Suprapubic skin (tissue), 4 donors: ENCODE measurements at places on chromosomes 4 and X. TPM values are rescaled to one million over a fixed set of nuclear protein-coding genes. Genes with fewer than 3 reads are reported as not detected.

DNA sequence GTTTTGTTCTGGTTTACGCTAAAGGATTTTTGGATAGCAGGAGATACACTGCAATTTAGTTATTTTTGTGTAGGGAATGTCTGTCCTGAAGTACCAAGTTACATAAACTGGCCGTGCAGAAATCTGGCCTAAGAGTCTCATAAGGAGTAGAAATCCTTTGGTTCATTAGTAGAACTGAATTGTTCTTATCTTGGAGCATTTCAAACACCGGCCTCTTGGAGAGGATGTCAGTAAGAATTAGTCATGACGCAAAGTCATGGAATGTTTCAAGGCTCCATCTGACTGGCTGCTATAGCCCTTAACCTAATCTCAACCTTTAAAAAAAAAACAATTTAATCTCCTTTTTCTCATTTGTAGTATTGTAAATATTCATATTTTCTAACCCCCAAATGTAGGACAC is 15.2 kb downstream of the PDLIM3 start:
- H3K27me3 ChIP-seq, result no peaks in the 10 kb centered on the region
- H3K4me1 ChIP-seq, result no peaks in the 10 kb centered on the region
- no peak overlapping the region for H3K4me3 ChIP-seq

DNA sequence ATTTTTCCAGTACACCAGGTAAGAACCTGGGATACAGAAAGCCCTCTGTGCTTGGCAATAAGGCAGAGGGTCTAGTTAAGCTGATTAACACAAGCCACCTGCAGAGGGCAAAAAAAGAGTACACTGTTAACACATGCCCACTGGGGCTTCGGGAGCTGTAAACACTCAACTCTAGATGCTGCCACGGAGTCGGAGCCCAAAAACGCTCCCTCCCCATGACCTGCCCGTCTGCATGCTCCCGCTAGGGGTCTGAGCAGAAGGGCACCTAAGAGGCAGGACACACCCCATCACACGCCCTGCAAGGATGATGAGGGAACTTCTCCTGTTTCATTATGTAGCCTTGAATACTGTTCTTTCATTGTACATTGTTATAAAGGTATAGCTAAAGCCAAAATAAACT is 715.6 kb upstream of the AADAT start:
- no peaks in the 10 kb centered on the region for H3K4me1 ChIP-seq
- no peak overlapping the region for H3K27ac ChIP-seq
- no peaks in the 10 kb centered on the region for H3K36me3 ChIP-seq
- no peaks in the 10 kb centered on the region for H3K27me3 ChIP-seq

MGARP gene
- not detected for total RNA-seq

NDST4 gene
- not detected for total RNA-seq

FAM47C gene
- not detected for total RNA-seq

HTR2C gene
- not detected for total RNA-seq

GRCh38 chrX:21725916-21726315 is 32.0 kb downstream of the SMPX start:
- H3K27ac ChIP-seq, result no peak overlapping the region
- no peaks in the 10 kb centered on the region for H3K4me1 ChIP-seq
- no peaks in the 10 kb centered on the region for H3K27me3 ChIP-seq
- H3K36me3 ChIP-seq, result no peaks in the 10 kb centered on the region
- no peak overlapping the region for H3K4me3 ChIP-seq

GRCh38 chr4:25146076-25146475 is 14.2 kb downstream of the SEPSECS start:
- no peaks in the 10 kb centered on the region for H3K4me1 ChIP-seq
- H3K27me3 ChIP-seq, result no peaks in the 10 kb centered on the region
- peaks cover 13% of the 10 kb centered on the region for H3K36me3 ChIP-seq
- no peak for DNase-seq
- no peak overlapping the region for H3K4me3 ChIP-seq

DNA sequence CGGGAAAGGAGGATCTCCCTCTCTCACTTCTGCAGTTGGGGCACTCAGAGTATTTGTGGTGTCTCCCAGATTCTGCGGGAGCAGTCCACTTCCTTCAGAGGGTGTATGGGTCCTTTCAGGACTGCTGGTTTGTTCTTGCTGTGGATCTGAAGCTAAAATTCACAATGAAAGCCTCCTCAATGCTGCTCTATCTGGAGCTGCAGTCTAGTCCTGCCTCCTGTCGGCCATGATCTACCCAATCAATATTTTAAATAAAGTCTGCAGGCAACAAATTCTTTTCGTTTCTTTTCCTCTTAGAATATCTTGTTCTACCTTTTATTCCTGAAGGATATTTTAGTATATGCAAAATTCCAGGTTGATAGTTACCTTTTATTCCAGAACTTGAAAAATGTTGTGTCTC is 226.1 kb upstream of the AR start:
- no peaks in the 10 kb centered on the region for H3K27me3 ChIP-seq
- DNase-seq, result no peak
- no peaks in the 10 kb centered on the region for H3K36me3 ChIP-seq

SLC9B1 gene
- not detected for total RNA-seq

- no peaks in the 10 kb centered on the region for H3K27me3 ChIP-seq
- H3K4me1 ChIP-seq, result peaks cover 4% of the 10 kb centered on the region
- H3K4me3 ChIP-seq, result no peak overlapping the region
- DNase-seq, result no peak
Observed at GRCh38 chr4:169410839-169411770, 140.3 kb upstream of the SH3RF1 start.

TMEM156 gene
- not detected for total RNA-seq

PCDH10 gene
- total RNA-seq, result 0.13 TPM

GRCh38 chrX:78946178-78946931 is 1.2 kb downstream of the P2RY10 start:
- H3K36me3 ChIP-seq, result no peaks in the 10 kb centered on the region
- no peak overlapping the region for H3K4me3 ChIP-seq
- no peaks in the 10 kb centered on the region for H3K4me1 ChIP-seq
- H3K27ac ChIP-seq, result no peak overlapping the region
